Endothelial cell of umbilical vein (primary cell): ENCODE measurements at places on chromosomes 6 and 20.

DNA sequence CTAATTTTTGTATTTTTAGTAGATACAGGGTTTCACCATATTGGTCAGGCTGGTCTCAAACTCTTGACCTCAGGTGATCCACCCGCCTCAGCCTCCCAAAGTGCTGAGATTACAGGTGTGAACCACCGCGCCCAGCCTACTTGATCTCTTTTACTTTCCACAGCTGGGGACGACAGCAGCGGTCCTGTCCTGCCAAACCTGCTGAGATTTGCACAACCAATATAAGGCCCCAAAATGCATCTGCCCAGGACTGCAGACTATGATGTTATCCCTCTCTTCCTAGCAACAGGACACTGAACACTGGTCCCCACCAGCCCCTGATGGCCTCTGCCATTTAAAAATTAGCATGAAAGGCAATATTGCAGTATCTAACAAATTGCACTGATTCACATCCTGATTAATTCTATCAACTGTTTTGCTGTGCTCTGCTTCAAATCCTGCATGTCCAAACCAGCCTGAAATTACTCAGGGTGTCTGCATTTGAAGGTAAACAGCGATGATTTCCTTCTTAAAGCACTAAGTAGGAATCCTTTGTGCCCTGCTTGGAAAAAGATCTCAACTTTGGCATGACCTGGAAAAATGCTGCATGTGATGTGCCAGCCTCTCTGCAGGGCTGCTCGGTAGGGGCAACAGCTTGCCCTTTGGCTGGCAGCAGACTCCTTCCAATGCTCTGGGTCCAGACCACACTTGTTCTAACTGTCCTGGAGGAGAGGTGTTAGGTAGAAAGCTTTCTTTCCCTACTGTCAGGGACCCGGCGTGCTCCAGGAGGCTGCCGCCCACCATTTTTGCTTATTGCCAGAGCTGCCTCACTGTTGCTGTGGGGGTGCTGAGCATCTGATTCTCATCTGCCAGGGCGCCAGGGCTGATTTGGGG, 27.4 kb upstream of the PXDC1 start:
- no peak for DNase-seq

DNA sequence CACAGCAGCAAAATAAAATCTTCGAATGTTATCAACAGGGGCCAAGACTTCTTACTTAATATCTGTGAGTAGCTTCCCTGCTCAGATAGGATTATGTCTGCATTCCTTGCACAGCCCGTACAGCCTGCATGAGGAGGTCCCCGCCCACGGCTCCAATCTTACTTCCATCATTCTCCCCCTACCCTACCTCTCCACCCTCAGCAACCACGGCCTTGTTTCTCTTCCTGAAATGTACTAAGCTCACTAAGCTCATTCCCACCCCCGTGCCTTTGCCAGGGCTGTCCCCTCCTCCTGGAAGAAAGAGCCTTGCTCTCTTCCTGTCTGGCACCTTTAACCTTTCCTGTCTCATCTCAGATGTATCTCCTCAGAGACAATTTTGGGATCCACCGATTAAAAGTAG, 120.4 kb downstream of the BCAS1 start:
- DNase-seq: no peak

DNA sequence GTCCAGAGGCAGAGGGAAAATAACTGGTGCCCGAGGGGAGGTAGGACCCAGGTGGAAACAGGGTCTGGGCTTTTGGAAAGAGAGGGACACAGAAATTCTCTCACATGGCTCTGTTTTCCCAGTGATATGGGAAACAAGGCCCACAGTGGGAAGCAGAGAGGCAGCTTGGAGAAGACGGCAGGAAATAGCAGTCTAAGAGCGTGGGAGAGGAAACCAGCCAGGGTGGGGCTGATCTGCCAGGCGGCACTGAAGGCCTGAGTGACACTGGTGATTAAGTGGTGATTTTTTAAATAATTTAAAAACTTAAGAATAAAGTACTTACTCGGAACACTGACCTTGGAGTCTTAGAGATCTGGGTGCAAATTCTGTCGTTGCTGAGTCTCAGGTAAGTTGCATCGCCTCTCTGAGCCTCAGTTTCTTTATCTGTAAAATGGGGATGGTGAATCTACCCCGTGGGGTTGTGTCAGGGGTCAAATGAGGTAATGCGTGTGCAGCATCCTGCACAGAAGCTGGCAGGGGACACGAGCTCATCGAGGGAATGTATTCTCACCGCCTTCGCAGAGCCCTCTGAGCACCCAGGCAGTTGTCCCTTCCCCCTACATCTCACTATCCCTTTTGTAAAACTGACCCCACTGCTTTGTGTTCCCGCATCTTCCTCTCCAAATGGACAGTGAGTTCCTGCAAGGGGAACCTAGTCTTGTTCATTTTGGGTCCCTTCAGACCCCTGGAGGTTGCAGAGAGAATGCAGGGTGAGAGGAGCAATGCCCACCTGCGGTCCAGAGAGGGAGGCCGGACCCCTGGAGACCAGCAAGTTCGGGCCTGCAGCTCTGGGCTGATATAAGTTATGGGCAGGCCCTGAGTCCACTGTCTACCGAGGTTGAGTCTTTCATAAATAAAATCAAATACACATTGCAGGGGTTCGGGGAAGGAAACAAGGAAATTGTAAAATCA, 228.6 kb upstream of the PMEPA1 start:
- peak; percentile 25 for DNase-seq

GRCh38 chr6:117397536-117398227, 28.1 kb downstream of the ROS1 start:
- no peak for DNase-seq

DNA sequence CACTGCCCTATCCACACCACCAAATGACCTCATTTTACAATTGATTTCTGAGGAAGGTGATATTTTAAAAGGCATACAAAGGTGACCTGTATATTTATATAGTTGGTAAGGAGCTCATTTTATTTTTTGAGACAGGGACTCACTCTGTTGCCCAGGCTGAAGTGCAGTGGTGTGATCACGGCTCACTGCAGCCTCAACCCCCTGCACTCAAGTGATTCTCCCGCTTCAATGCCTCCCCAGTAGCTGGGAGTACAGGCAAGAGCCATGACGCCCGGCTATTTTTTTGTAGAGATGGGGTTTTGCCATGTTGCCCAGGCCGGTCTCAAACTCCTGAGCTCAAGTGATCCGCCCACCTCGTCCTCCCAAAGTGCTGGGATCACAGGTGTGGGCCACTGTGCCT, 13.0 kb downstream of the NCOA5 start:
- DNase-seq: no peak

DNA sequence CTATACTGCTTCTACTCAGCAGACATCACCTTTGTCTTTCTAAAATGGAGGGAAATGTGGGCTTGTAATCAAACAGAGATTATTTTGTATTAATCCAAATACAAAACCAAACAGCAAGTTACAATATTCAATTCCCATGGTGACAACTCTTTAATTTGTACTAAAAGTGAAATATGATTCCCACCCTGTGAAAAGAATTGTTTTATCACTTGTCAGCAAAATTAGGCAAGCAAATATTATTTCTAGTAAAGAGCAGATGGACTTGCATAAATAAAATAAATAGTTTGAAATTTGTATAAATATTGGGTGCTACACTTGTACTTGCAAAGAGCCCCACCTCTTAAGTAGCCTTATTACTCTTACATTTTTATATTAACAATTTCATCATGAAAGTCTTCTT, 6.1 kb upstream of the TXLNB start:
- no peak for DNase-seq

DNA sequence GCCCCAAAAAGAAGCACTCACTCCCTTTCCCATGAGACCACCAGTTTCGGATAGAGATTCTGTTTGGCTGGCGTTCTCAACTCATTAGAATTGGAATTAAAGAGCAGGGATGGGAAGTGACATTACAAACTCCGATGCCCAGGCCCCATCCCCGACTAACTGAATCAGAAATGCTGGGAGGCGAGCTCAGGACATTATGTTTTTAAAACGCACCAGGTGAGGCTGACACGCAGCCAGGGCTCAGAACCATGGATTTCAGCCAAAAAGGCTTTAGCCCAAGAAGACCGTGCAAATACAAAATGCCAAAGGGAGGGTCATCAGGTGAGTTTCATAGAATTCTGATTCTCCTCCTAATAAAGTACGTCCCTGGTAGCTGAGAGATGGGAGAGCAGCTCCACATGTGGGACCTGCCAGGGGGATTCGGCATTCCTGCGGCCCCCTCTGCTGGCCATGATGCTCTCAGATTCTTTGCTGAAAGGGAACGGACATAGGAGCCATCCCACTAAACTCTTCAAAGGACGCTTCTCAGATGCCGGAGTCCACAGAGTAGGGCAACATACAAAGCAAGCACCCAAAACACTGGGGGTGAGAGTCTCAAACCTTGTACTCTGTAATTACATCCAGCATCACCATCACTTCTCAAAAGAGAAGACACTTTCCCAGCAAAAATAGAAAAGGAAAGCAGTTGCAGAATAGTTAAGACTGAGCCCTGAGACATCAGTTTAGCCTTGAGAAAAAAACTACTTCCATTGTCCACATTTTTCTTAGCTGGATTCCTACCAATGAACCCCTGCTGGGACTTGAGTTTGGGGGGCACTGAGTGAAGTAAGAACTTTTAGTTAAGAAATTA, 205.2 kb downstream of the BMP7 start:
- DNase-seq: no peak

DNA sequence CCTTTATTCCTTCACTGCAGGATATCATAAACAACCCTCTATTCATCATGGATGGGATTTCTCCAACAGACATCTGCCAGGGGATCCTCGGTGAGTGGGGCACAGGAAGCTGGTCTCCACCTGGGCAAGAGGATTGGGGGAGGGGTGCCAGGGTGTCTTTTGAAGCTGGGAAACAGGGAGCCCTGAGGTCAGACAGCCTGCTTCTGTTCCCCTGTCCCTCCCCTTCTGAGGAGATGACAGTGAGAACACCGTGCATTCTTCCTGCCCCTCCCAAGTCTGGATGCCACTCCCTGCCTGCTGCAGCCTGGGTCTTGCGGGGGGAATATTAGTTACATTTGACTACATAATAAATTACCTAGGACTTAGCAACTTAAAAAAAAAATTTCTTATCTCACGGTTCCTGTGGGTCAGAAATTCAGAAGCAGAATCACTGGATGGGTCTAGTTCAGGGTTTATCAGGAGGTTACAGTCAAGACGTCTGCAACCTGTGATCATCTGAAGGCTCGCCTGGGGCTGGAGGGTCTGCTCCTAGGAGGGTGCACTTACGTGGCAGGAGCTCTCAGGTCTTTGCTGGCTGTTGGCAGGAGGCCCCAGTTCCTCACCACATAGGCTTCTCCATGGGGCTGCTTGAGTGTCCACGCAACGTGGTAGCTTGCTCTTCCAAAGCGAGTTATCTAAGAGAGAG, 11.4 kb downstream of the CAPN11 start:
- no peak for DNase-seq

DNA sequence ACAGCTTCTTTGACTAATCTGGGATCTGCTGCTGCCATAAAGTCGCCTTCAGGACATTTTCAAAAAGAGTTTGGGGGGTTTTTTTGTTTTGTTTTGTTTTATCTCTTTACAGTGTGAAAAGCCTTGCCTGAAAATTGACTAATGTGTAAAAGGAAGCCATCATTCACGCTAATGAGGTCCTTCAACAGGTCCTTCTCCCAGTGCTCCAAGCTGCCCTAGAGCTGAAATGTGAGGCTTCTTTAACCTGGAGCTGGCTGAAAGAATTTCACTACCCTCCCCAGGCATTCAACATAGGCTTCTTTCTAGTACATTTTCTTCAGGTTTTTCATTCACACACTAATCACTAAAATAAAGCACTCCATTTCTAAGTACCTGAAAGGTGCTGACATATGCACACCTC, 145.1 kb upstream of the PRDM1 start:
- DNase-seq: no peak

- no peak for DNase-seq
These were observed 71.6 kb upstream of the CD93 start for GRCh38 chr20:23157734-23158133.

DNA sequence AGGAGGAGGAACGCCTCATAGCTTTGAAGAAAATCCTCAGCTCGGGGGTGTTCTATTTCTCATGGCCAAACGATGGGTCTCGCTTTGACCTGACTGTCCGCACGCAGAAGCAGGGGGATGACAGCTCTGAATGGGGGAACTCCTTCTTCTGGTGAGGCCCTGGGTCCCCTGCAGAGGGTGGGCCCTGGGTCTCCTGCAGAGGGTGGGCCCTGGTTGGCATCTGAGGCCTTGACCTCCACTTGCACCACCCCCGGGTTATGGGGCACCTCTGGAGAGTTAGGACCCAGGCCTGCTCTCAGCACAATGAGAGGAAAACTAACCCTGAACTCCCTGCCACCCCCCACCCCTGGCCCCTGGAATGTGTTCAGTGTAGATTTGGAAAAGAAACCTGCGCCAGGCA, 47.2 kb downstream of the SYNJ2 start:
- DNase-seq: no peak

- DNase-seq: no peak
These were observed 92.3 kb upstream of the CARMIL1 start for GRCh38 chr6:25186919-25187318.

DNA sequence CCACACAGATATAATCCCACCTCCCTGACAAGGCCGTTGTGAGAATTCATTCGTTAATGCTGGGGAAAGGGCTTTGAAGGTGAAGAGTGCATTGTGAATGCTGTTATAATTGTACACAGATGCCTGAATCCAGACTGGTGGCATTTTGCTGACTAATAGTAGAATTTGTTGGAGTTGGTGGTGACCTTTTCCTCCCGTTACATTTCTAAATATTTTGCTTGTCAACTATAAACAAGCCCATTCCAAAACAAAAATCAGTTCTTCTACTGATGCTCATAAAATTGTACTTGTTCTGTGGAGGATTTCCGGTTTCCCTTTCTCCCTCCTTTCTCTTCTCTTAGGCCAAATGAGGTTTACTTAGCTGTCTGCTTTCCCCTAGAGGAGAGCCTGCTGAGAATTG, 253.1 kb upstream of the SUPT3H start:
- DNase-seq: no peak

GRCh38 chr20:24436160-24436559, 33.3 kb upstream of the SYNDIG1 start:
- DNase-seq: no peak

GRCh38 chr6:97240222-97240621, 42.8 kb downstream of the MMS22L start:
- peak; percentile 90 for DNase-seq

GRCh38 chr6:112971651-112972050, 624.5 kb downstream of the RFPL4B start:
- no peak for DNase-seq
